KBM-7 (cell line): ENCODE measurements at places on chromosomes 7 and 10.

DNA sequence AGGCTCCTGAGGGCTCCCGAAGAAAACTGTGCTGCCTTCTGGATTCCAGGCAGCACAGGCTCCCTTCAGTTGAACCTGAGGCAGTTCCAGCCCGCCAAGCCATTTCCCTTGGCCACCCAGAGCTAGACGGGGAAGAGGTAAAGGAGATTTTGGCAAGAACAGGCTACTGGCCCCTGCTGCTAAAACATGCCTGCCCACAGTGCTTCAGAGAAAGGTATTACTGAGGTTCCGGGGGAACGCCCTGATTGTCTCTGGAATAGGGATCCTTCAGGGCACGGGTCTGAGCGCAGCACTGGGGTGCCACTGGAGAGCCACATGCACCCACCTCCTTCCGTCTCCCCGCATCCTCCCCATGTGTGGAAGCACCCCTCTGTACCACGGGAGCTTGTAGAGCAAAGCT lies 247.4 kb downstream of the BAMBI start:
- no peak for DNase-seq

DNA sequence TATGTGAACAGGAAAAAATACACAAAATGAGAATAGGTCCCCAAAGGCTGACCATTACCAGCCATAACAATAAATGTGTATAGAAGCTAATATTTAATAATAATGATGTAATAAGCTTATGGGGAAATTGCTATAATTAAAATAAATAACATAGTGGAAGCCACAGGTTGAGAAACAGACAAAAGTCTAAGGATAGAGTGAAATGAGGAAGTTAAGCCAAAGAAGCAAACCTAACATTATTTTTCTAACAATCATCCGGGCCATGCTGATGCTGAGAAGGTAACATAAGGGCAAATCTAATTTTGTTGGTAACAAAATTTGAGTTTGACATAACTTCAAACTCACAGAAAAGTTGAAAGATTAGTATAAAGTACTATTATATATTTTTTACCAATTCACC lies 115.9 kb downstream of the MICU1 start:
- peak; percentile 23 for DNase-seq

GRCh38 chr10:74748468-74749031 lies 77.8 kb upstream of the KAT6B start:
- peak; percentile 58 for DNase-seq

GRCh38 chr10:72031706-72032105 lies 56.6 kb downstream of the SPOCK2 start:
- DNase-seq, result no peak

- DNase-seq, result no peak
These were observed 32.3 kb downstream of the CCNY start for GRCh38 chr10:35368485-35369048.
